MG63 (cell line): ENCODE measurements at places on chromosomes 16 and 17. TPM values are rescaled to one million over a fixed set of nuclear protein-coding genes. Genes with fewer than 3 reads are reported as not detected.
A peak's percentile ranks its signal among the peaks of the same experiment; 100 is the strongest.

Gene TADA2A
- total RNA-seq: 22.4 and 35.2 TPM in 2 replicates

Gene SYT17
- not detected in 2 replicates for total RNA-seq

Gene PLCD3
- 9.4 and 13.3 TPM in 2 replicates for total RNA-seq

GRCh38 chr16:1342526-1343427 lies 8.9 kb downstream of the TSR3 start:
- DNase-seq: peak; percentile 97

DNA sequence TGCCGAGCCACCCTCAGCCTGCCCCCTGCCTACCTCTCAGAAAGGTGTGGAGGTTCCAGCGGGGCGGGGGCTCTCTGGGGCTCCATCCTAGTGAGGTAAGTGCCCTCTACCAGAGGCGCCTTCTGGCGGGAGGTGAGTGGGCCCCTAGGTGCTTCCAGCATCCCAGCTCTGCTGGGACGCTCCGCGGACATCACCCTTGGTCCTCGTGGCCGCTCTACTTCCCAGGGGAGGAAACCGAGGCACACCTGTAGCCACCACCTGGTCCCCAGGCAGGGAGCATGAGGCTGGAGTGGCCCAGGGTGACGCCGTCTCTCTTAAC lies 1.4 kb downstream of the MCRIP2 start:
- no peak for DNase-seq

DNA sequence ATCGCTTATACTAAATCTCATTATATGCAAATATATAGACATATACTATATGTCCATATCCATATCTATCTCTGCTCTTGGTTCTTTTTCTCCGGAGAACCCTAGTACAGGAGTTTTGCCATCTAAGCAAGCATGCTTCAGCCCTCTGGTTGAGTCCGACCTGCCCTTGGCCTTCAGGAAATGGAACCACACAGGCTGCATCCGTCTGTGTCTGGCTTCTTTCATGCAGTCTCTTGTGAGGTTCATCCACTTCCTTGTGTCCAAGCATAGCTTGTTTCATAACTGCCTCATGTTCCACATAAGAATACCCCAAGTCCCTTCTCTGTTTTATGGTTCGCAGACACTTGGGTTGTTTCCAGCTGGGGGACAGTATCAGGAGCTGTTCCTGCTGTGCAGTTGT lies 16.8 kb downstream of the SNX20 start:
- DNase-seq: no peak

- no peak for DNase-seq
Measured at GRCh38 chr16:78608305-78608776, 508.9 kb downstream of the WWOX start.

DNA sequence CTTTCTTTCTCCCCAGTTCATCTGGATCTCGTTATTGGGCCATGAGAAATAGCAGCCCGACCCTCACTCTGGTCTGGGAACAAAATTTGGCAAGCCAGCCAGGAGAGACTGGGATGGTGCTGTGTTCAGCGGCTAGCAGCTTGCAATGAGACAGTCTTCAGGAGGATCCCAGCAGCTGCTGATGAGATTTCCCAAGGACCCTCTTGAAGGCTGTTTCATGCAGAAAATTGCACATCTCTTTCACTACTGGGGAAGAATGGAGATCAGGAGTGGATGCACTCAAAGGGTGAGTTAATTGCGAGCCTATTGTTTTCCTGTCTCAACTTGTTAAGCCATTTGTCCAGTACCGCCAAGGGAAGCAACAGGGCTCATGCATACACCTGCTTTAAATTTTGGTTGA lies 5.5 kb upstream of the COIL start:
- DNase-seq: no peak
